ENCODE measurements at places on chromosomes 6 and 20.

DNA sequence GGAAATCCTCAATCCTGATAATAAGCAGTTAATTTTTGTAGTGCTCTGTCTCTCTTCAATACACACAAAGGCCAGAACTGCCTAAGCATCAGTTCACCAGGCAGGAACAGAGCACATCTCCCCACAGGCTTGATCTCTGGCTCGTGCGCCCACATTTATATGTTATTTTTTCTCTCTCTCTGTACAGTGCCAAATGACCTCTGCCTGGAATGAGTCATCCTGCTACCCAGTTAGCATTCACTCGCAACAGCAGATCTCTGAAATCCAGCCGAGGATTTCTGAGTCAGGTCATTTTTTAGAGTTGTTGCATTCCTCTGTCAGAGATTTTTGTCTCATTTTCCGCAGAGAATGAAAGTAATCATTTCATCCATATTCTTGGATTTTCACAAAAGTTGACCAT, 107.1 kb downstream of the COL12A1 start:
- DNase-seq, result no peak

GRCh38 chr20:19071446-19071725, 141.1 kb upstream of the SLC24A3 start:
- no peak for DNase-seq

- DNase-seq, result no peak
Measured at GRCh38 chr6:167207527-167207926, 49.7 kb upstream of the GPR31 start.

GRCh38 chr6:41546866-41547798, 951 bp downstream of the FOXP4 start:
- peak; percentile 52 for DNase-seq

- DNase-seq, result no peak
Measured at GRCh38 chr20:62360854-62361798, 6.0 kb downstream of the LAMA5 start.

GRCh38 chr6:169853196-169854082, 102.0 kb downstream of the ERMARD start:
- no peak for DNase-seq

DNA sequence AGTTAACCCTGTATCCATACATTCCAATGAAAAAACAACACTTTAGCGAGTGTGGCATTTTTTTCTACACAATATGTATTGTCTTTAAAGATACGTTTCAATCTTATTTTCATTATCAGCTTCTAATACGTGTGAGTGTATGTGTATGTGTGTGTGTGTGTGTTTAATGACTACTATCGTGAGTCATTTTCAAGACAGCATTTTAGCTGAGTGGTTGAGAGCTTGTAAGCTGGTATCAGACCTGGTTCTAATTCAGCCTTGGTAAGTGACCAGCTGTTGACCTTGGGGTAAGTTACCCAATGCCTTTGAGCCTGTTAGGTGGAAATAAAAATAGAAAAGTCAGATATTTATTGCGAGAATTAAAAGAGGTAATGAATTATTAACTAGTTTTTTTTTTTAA, 320.0 kb upstream of the NT5E start:
- DNase-seq, result no peak

DNA sequence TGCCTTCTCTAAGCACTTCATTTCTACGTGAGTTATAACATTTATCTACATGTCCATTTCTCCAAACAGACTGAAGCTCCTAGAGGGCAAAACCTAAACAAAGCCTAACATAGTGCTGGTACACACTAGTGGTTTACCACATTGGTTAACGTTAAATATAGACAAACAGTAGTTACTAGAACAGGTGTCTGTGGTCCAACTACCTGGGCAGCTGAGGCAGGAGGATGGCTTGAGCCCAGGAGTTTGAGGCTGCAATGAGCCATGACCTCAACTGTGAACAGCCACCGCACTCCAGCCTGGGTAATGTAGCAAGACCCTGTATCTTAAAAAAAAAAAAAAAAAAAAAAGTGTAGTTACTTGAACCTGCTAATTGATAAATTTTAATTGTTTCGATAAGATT, 26.5 kb downstream of the PTPRK start:
- DNase-seq, result no peak

DNA sequence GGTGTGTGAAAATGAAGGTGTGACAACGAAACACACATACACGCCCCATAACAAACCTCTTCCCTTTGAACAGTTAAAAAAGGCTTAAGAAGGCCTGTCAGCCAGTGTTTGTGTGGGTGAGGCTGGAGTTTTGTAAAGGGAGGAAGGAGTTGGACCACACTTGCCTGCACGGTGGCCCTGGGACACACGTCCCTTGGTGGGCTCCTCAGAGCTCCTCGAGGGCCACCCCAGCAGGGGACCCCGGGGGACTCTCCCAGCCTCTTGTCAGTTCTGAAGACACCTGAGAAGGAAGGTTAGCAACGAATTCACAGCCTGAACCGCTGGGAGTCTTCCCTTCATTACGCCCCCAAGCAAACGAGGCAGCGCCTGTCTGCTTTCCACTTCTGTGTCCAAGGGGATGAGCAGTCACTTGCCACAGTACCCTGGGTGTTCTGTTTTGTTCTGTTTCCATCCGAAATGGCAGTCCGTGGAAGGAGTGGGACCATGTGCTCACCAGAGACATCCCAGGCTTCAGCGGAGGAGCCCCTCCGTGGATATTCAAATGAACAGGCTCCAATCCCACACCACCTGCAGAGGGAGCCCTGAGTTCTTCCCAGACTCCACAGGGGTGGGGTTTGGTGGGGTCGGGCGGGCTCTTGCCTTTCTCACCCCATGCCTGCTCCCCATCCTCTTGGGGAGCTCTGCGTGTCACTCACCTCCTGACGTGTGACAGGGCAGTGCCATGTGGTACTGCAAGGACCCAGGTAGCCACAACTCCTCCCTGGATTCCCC, 68.6 kb downstream of the NRN1 start:
- no peak for DNase-seq

DNA sequence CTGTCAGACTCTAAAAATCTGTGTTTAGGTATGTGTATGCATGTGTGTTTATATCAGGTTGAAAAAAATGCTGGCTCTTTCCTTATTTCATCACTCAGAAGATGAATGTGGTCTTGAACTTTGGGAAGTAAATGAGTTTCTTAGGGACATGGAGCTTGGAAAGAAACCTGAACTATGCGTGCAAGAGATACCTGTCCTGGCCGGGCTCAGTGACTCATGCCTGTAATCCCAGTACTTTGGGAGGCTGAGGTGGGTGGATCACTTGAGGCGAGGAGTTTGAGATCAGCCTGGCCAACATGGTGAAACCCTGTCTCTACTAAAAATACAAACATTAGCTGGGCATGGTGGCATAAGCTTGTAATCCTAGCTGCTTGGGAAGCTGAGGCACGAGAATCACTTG, 4.4 kb upstream of the GLP1R start:
- no peak for DNase-seq

DNA sequence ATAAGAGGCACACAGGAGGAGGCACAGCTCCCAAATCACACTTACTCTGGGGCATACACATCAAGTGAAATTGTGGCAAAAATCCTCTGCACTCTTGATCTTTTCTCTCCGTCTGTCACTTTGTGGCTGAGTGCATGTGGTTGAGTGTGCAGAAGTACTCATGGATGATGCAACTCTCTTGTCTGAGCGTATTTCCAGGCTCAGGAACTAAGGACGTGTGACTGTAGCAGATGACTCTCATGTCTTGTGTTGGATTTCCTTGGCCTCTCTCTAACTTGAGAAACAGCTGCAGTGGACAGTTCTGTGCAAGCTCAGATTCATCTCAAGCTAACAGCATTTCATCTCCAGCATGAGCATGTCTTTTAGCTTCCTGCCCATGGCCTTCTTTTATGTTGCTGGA, 245.4 kb upstream of the FLRT3 start:
- DNase-seq, result no peak

- DNase-seq, result no peak
Measured at GRCh38 chr6:118787724-118788423, 106.1 kb upstream of the ASF1A start.

DNA sequence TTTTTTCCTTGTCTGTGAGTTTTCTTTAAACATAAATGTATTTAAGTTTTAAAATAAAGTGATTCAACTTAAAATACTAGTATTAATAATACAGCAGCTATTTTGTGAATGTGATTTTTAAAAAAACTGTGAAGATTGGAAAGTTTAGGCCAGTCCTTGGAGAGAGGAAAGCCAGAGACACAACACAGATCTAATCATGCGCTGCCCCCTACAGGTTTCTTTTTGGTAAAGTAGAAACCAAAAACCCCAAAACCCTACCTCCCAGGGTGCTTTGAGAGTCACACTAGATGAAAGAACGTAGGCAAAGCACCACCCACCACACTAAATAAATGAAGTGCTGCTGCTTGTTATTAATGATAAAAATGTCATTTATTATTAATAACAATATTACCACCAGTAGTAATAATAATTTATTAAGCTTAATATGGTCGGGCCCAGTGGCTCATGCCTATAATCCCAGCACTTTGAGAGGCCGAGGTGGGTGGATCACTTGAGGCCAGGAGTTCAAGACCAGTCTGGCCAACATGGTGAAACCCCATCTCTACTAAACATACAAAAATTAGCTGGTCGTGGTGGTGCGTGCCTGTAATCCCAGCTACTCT, 33.7 kb downstream of the SLC9A8 start:
- DNase-seq, result peak; percentile 64

DNA sequence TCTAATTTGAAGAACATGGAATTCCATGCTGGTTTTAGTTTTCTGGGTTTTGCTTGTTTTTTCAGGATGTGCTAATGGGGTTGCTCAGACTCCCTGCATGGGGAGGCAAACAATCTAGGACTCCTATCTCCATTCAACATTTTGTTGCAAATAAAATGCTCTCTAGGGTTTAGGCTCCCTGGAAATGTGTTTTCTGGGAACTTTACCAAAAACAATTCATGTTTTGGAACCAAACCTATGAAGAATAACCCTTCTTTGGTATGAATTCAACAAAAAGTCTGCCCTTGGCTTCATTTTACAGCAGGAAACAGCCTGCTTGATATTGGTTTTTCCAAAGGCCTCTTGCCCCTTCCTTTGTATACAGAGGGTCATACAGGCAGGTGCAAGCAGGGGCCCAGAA, 217.7 kb downstream of the FOXA2 start:
- DNase-seq, result no peak

DNA sequence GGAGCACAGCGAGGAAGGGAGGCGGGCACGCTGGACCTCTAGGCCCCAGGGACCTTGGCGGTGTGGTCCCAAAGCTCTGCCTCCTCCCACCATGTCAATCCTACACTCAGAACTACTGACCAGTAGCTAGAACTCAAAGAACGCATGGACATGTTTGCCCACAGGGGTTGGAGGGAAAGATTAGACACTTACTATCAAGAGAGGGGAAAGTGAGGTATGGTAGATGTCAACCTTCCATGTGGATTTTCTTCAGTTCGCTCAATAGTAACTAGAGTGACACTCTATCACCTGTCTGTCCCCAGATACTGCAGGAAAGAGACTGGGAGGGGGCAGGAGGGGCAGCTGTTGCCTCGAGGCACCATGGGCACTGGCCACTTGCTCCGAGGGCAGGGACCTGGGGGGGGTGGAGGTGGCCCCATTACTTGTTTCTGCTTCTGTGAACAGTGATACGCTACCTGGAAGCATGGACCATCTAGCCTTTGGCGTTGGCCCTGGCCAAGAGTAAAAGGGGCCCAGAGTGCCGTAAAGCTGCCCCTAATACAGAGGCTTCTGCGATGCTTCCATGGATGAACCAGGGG, 912 bp upstream of the DIDO1 start:
- DNase-seq, result no peak

GRCh38 chr6:132215805-132216204, 185.5 kb downstream of the MOXD1 start:
- no peak for DNase-seq

DNA sequence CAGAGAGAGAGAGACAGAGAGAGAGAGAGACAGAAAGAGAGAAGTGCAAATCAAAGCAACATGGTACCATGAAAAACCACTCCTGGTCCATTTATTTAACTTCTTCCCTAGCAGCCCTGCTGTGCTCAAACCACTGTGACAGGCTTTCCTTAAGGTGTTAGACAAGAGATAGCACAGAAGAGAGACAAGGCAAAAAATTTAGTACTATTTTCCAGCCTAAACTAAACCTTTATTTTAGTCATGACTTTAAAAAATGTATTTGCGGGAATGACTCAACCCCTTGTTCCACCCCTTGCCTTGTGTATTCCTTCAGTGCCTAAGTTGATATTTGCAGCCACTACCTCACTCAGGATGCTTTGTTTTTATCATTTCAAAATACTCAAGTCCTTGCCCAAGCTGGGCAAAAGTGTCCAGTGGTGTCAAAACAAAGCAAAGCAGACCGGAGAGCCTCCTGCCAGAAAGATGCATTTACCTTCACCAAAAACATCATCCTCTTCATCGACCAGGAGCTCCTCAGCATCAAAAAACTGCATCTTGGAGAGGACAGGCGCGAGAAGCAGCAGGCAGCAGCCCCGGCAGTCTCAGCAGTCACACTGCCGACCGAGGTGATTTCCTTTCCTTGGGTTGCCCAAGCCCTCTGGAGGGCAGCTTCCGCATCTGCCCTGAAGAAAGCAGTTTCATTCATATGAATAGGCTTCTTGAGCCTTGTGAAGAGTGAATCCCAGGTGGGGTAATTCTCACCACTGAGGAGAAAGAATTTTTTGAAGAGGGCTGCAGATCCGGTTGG, at the start of gene RIPOR2:
Gene RIPOR2 (minus strand): TSS at position 595 of the 787 bp plus-strand sequence. CDS start 62 bp downstream, at position 533.
- peak; percentile 73 for DNase-seq

DNA sequence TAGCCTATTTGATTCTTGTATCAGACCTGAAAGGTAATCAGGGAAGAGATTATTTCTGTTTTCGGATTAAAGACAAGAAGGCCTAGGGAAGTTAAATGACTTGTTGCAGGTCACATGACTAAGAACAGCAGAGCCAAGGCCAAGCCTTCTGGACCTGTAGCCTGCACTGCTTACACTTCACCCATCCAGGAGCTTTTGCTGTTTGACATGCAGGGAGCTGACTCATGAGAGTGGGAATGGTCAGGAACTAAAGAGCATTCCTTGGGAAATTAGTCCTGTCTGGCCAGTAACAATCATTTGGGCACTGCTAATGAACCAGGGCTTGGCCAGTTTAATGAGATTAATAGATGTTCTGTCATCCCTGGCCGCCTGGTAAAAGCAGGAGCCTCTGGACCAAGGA, 46.8 kb downstream of the EIF2S2 start:
- DNase-seq, result no peak

DNA sequence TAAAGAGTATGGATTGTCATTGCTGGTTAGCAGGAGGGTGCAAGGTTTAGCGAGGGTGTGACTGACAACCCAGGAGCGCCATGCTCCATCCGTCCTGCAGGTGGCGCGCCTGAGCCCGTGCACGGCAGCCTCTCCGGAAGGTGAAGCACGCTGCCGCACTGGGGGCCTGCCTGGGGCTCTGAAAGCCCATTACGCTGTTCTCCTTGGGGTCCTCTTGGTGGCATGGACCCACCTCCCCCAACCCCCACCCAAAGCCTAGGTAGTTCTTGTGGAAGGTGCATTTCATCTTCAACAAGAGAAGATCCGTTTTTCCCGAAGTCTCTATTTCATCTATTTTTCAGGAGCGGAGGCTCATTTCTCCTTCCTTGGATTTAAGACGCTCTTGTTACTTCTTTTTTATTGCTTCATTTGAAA, 197.4 kb upstream of the KCNG1 start:
- DNase-seq, result peak; percentile 77

DNA sequence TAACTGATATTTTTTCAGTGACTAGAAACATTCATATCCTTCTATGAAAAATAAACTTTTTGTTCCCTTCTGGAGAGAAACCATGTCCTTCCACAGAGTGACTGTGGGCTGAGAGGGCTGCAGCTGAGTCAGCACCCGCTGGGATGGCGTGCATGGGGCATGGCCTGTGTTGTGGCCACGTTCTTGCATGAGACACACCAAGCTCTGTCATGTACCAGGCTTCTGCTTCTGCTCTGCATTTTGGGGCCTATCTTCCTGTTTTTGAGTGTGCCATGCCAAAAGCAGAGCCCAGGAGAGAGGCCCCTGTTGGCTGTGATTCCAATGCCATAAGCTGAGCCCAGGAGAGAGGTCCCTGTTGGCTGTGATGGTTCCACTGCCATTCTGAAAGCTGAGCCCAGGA, 10.8 kb downstream of the APMAP start:
- DNase-seq, result no peak
